ENCODE measurements at places on chromosomes 16 and 17.

DNA sequence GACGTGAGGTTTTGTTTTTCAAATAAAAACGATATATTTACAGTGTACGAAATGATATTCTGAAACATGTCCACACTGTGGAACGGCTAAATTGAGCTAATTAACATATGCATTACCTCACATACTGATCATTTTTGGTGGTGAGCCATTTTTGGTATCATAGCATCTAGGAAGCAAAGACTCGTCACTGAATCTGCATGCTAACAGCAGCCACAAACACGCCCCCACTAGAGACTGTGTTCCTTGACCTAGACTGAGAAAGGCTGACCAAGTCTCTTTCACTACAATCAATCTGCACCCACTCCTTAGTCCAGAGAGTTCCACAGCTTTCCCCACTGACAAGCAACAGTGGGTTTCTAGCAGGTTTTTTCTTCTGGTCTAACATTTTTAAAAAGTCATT lies 29.5 kb downstream of the NPLOC4 start:
- no peak for DNase-seq

GRCh38 chr17:17408236-17408794 lies 68.5 kb upstream of the MED9 start:
- DNase-seq: no peak

DNA sequence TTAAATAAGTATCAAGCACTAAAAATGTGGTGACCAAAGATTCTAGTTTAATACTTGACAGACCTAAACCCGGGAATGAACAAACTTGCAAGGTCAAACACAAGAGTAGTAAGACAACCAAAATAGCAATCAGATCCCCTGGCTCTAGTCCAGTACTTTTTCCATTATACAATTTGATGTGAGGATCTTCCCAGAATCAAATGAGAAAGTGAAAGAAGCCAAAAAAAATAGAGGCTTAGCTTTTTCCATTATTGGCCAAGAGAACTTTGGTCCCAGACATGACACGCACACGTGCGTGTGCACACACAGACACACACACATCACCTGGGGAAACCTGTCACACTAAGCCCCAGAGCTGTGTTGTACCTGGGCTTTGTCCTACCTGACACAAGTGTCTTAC lies 300.6 kb upstream of the CDH5 start:
- DNase-seq: no peak

DNA sequence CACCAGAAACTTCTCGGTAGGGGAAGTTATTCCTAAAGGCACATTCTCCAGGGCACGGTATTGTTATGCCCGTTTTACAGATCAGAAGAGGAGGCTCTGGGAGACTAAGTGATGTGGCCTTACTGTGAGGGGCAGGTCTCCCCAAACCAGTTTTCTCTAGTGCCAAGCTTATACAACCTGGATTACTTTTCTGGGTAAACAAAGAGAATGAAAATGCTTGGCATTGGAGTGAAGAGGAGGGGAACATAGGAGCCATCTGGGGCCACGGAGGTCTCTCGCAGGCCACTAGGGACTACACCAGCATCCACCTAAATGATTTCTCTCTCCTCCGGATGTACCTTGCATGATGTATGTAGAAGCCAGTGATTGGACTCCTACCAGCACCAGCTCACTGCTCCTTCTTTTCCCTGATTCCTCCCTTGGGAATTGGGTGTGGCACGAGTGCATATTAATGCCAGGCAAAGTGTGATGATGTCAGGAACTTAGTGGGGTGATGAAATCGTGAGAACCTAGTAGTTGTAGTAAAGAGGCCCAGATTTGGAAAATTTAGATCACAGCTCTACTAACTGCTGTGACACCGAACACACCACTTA lies 674 bp downstream of the TOM1L1 start:
- no peak for DNase-seq

DNA sequence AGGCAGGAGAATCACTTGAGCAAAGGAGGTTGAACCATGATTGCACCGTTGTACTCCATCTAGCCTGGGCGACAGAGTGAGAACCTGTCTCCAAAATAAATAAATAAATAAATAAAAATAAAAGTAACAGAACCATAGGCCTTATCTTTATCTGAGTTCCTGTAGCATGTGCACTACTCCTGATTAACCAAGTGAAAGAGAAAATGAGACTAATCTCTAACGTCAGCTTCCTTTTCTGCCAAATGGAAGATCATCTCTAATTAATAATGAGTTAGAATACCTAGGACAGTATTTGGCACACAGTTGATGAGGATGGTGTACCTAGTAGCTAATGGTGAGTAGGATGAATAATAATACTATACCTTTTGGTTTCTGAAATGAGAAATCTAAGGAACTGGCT lies 520.4 kb downstream of the WWOX start:
- DNase-seq: no peak

DNA sequence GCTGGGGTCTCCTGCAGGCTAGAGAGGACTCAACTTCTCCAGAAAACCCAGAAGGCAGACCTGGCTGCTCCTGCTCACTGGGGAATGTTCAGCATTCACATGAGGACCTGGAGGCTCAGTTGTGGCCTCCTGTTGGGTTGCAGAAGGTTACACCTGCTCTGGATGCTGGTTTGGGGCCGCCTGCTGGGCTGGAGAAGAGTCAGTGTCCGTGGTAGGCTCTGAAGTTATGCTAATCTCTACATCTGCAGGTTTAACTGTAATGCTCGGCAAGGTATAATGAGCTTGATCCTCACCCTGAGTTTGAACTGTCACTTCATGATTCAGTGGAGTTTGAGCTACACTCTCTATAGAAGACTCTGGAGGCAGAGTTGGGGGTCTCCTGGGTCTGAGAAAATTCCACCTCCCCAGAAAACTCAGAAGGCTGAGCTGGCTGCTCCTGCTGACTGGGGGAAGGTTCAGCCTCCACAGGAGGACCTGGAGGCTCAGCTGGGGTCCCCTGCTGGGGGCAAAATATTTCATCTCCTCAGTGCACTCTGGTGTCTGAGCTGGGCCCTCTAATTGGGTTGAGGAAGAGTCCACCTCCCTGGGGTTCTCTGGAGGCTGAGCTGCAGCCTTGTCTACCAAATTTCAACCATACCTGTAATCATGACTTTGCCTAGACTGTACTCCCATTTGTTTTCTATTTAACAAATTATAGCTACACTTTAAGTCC lies 23.5 kb downstream of the RDM1 start:
- no peak for DNase-seq

GRCh38 chr17:31314782-31315100 lies 887 bp upstream of the EVI2B start:
- DNase-seq: no peak

DNA sequence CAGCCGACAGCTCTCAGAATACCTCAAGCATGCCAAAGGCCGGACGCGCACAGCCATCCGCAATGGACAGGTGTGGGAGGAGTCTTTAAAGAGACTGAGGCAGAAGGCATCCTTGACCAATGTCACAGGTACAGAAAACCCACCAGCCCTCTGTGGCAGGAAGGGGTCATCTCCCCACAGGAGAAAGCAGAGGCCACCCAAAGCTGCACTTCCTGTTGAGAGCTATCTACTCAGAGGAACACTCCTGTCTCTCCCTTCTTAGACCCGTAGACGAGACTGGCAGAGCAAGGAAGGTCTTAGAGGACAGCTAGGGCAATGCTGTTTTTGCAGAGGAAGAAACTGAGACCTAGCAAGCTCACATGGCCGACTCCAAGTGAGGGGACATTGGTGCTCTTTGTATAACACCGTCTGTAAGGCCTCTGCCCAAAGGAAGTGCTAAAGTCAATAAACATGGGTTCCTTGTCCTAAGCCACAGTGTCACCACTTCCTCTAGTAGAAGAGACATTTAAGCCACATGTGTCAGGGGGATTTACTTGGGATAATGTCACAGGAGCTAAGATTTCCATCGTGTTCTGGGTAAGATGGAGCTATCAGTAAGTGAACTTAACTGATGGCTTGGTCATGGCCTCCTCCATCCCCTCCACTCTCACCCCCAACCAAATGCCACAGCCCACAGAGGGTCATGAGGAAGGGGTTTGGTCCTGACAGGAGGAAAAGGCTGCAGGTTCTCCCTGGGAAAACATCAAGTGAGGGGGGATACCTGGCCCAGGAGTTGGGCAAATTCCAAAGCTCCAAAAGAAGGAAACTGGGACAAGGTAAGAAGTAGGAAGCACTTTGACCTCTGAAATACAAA lies 9.4 kb downstream of the LPO start:
- DNase-seq: no peak

DNA sequence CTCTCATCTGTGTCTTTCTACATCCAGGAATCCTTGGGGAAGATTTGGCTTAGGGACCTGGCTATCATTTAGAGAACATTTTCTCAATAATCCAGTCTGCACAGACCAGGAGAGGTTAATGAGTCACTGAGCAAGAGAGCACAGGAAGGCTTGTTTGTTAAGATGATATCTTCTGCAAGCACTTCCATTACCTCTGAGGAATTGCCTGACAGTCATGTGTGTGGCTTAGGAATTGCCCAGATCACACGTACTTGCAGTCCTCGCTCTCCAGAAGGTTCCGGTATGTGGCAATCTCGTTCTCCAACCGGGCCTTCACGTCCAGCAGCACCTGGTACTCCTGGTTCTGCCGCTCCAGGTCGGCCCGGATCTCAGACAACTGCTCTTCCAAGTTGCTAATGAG lies 3.3 kb downstream of the KRT37 start:
- DNase-seq: no peak

DNA sequence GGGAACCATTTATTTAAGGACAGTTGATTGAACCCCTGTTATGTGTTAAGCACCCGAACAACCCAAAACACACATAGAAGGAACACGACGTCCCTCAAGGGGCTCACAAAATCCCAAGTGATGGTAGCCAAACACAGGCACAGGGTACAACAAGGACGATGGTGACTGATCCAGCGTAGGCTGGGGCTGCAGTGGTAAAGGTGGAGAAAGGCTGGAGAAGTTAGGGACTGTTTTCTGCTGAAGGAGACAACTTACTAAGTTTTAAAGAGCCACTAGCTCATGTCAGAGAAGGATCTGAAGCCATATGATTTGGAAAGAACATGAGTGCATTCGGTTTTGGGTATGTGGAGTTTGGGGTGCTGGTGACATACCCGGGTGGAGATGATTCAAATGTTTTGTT lies 229.6 kb upstream of the TNRC6C start:
- DNase-seq: no peak

- DNase-seq: no peak
These were observed 491 bp downstream of the SLC25A19 start for GRCh38 chr17:75288770-75289114.

DNA sequence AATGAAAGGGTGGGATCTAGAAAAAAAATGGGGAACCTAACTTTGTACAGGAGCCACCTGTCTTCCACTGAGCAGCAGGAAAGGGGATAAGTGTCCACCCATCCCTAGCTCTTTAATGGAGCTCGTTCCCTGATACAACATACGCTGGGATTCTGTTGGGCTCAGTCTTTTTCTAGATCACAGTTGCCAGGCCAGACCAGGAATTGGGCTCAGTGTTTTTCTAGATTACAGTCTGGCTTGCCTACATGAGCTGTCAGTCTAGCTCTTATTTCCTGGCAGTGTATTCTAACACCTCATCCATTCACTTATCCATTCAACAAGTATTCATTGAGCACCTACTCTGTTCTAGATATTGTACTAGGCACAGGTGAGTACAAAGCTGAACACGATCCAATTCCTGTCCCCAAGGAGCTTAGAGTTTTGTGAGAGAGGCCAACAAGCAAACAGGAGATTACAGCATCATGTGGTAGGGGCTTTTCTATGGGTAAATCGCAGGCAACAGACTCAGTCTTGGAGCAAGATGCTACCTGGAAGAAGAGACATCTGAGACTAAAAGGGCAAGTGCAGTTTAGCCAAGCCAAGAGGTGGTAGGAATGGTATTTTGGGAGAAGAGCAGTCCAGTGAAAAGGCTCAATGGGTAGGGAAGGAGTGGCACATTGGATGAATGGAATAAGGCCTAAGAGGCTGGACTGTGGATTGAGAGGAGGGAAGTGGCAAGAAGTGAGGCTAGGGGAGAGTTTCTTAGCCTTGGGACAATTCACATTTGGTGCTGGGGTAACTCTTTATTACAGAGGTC lies 138.0 kb upstream of the HS3ST2 start:
- no peak for DNase-seq

GRCh38 chr16:76157629-76158028 lies 119.6 kb upstream of the CNTNAP4 start:
- no peak for DNase-seq

DNA sequence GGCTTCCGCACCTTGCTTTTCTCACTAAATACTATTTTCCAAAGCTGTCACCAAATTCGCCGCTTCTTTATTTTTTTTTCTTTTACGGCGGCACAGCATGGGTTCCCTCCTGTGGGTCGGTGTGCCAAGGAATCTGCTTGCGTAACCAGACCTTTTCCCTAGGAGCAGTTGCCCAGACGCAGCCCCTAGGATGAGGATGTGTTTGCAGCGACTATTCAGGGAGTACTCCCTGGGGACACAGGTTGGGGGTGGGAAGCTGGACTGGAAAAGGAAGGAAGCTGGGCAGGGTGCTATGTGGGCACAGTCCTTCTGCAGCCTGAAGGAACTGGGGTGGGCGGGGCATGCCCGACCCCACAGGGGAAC lies 49.0 kb upstream of the ZCCHC14 start:
- no peak for DNase-seq

- DNase-seq: no peak
These were observed at the start of gene TMEM92 for GRCh38 chr17:50274142-50274896. TSS of gene TMEM92 (plus strand) at chr17:50274466. CDS start at chr17:50274502, 36 bp downstream.

DNA sequence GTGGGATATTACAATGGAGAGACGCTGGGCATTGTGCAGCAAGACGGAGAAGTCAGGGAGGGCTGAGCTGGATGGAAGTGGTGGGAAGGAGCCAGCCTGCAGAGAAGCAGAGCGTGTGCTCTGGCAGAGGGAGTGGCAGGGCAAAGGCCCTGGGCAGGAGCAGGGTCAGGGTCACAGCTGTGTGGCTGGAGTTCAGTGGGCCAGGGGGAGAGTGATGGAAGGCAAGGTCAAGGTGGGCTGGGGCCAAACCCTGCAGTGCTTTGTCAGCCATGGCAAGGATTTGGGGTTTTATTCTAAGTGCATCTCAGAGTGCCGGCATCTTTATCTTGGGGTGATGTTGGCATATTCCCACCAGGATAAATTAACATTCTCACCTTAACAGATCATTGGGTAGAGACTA lies 31.9 kb upstream of the C16orf78 start:
- no peak for DNase-seq

DNA sequence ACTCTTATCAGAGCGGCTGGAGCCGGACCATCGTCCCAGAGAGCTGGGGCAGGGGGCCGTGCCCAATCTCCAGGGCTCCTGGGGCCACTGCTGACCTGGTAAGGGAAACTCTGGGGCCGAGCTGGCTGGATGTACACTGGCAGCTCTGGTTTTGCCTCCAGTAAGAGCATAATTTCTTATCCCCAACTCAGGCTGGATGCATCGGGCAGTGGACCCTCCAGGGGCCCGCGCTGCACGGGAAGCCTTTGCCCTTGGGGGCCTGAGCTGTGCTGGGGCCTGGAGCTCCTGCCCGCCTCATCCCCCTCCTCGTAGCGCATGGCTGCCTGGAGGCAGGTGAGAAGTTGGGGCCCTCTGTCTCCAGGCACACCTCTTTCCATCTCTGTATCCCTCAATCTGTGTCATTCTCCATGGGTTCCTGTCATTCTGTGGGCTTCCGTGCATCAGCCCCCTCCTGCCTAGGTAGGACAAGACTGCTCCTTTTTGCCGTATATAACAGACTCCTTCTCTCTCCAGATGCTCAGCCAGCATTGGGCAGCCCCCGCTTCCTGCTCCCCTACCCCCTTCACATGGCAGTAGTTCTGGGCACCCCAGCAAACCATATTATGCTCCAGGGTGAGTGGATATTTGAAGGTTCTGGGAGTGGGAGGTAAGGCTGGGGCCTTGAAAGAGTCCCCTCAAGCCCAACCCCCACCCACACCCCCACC lies 9.4 kb upstream of the TMEM88 start:
- no peak for DNase-seq

GRCh38 chr16:50478773-50479149 lies 69.4 kb upstream of the NKD1 start:
- DNase-seq: no peak

GRCh38 chr16:4507588-4508345 lies 30.8 kb downstream of the CDIP1 start:
- no peak for DNase-seq
